Left cardiac atrium (tissue), 4 donors: ENCODE measurements at places on chromosomes 2 and 18.
A peak's percentile ranks its signal among the peaks of the same experiment; 100 is the strongest.

DNA sequence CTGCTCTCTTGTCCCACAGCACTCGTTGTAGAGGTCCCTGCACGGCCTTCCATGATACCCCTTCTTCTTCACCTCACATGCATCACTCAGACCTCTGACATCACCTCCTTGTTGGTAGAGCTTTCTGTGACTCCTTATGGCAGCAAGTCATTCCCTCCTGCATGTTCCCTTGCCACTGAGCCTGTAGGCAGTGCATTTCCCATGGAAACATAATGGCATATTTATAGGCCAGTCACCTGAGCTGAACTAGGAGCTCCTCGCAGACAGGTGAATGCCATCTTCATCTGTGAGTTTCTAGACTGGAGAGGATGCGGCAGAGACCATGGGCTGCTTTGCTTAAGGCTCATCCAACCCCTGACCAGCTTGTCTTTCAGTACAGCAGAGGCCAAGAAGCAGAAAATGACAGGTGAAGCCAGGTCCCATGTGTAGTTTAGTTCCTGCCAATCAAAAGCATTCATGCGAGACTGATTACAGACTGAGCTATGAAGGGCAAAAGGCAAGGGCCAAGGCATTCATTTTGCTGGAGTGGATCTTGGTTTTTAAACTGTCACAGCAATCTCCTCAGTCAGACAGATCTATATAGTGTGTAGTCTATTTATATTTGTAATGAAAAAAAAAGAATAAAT, 59.4 kb upstream of the NEDD4L start:
- no peak for DNase-seq

DNA sequence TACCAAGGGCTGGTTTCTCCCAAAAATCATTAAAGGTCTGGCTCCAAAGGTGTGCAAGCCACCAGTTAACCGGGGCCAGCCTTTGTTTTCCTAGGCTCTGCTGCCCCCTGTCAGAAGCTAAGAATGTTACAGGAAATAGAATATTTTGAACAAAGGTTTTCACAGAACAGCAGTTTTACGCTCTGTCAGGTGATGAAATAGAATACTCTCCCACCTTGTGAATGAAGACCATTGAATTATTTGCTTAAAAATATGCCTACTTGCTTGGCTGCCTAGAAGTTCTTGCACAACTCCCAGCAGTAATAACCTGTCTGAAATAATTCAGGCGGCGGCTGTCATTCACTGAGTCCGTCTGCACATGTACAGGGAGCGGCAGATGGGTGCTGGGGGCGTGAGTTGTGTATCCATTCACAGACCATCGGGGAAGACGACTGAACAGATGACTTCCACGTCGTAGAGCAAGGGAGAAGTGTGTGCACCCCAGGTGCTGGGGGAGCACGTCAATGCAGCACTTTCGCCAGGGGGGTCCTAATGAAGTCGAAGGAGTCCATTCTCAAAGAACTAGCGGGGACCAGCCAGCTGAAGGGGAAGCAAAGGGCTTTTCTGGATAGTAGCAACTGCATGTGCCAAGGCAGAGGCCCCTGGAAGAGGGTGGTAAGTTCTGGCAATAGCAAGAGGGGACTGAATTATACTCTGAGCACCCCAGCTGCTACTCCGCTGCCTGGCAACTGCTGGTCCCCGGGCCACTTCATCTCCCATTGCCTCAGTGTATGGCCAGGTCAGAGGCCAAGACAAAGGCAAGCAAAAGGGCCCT, 56.1 kb downstream of the SF3B1 start:
- DNase-seq, result peak; percentile 37

GRCh38 chr2:221897718-221898117, 325.6 kb upstream of the EPHA4 start:
- no peak for DNase-seq

DNA sequence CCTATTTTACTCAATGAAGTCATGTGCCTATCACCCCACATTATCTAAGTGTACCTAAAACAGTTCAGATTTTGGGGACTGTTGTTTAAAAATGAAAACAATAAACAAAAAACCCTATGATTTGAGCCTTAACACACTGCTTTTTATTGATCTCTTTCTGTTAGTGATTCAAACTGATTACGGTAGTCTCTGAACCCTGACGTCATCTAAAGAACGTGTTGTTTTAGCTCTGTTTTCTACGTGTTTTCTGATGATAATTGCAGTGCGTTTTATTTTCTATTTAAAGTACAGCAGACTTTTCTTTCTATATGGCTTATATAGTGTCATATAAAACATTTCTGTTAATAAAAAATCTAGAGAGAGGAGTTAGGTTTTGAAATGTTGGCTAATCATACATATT, 93.9 kb upstream of the FAM237A start:
- no peak for DNase-seq

GRCh38 chr18:56575819-56576663, 62.4 kb downstream of the TXNL1 start:
- DNase-seq, result no peak

- DNase-seq, result no peak
Measured at GRCh38 chr2:212495046-212495445, 43.6 kb downstream of the ERBB4 start.

- peak; percentile 60 for DNase-seq
Measured at GRCh38 chr2:85504778-85505261, 34.1 kb upstream of the MAT2A start.

DNA sequence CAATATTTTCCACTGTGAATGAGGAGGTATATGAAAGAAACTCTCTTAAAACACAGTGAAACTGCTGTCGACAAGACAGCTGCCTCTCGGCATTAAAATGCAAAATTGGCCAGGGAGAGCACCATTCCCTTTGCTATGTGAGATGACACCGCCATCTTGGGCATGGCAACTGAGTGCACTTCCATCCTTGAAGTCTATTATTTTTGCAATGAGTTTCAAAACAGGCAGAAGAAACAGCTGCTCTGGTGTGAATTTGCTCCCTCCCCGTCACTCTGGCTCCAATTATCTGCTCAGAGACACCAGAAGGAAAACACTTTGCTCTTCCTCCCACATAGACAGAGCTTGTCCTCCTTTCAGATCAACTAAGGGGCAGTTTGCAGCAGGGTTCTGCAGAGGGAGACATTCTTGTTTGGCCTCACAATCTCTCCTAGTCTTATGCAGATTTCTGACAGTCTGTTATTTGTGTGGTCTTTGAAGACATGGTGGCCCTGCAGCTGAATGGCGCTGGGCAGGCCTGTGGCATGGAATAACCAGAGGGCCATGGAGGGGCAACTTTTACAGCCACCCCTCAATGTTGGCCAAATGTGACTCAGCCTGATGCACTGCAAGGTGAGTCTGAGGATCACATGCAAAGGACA, 48.6 kb upstream of the SEC11C start:
- DNase-seq, result no peak

DNA sequence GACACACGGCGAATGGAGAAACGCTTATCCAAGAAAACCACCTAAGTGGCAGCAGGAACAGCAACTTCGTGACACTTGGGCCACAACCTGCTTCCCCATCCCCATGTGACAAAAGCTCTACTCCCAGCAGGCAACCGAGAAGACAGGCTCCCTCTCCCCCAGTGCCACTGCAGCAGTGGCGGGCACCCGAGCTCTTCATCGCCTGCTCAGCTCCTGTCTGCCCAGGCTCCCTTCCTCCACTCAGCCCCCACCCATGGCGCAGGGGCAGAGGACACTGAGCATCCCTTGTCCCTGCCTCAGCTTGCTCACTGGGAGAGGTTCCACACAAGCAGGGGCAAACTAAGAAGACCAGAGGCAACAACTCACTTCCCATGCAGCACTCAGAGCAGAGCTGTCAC, 22.9 kb downstream of the SLC66A2 start:
- no peak for DNase-seq

DNA sequence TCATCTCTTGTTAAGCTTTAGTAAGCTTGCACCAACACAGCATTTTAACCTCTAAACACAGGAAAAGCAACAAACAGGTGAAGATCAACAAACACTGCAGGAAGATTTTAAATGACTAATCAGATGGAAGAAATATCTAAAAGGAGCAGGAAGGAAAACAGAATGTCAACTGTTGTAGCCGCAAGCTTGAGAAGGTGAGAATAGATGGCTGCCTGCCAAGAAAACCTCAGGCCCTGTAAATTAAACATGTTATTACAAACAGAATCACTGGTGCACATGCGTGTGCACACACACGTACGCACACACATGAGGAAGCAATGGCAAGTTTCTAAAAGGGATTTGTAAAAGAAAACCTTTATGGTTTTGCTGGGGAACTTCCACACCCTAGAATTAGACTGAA, 257.8 kb upstream of the GALNT5 start:
- no peak for DNase-seq

- no peak for DNase-seq
Measured at GRCh38 chr18:24068945-24069693, 54.6 kb downstream of the TTC39C start.

DNA sequence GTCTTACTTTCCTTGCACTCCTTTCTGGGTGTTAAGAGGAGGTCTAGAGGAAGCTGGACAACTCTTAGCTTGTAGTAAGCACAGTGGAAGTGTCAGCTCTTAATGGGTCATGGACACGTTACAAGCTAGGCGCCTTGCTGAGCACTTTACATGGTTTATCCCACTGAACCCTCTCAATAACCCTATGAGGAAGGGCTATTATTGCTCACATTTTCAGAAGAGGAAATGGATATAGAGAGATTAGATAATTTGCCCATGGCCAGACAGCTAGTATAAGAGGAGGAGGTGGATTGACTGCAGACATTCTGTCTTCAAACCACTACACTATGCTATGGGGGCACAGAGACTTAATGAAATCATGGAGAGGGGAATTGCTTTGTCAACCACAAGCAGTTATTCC, 8.3 kb upstream of the IL1RN start:
- no peak for DNase-seq

GRCh38 chr18:57052759-57053158, 94.1 kb upstream of the BOD1L2 start:
- DNase-seq, result no peak

DNA sequence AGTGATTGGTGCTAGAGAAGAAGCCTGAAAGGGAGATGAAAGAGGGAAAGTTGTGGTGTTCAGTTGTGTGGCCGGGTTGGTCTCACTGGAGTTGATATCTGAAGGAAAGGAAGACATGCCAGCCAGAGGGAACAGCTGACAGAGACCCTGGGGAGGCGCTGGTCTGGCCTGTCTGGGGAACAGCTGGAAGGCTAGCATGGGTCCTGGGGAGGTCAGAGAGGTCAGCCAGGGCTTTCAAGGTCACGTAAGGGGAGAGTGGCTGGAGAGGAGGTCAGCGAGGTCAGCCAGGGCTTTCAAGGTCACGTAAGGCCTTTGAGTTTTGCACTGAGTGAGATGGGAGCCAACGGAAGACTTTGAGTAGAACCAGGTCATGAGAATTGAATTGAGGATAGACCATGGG, 11.0 kb downstream of the DYSF start:
- no peak for DNase-seq

- DNase-seq, result no peak
Measured at GRCh38 chr2:234403074-234403473, 93.8 kb downstream of the ARL4C start.

DNA sequence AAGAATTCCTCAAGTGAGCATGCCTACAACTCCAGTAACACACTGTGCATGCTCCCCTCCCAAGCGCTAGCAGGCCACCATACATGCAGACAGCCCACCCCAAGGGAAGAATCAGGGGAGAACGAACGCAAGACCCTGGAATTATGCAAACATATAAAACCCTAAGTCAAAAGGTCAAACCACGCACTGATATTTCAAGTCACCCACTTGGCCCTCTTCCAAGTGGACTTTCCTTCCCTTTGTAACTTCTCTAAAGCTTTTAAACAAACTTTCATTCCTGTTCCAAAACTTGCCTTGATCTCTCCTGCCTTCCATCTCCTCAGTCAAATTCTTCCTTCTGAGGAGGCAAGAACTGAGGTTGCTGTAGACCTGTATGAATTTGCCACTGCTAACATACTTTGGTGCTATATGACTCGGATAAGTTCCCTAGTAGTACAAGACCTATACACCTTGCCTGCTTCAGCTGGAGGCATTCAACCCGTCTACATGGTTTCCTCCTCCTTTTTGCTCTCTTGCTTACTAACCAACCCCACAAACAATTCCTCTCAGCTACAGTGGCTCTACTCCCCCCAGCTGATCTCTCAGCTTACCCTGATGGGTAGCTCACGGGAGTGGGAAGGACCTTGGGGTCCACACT, 11.1 kb upstream of the RPIA start:
- DNase-seq, result no peak

DNA sequence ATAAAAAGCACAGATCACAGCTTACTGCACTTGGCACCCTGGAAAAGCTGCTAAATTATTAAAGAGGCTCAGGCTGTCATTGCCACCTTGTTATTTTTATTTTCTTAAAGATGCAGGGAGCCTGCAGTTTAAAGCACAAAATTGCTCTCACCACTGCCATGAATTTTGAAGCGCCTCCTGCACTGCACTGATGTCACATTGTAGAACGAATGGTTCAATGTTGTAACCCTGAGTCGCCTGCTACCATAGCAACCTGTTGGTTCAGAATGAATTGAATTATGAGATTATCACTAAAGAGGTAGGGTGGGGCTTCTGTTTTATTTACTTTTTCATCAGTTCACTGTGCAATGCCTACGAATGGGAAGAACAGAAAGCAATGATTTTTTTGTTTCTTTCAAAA, 16.5 kb downstream of the SCG2 start:
- DNase-seq, result no peak
